Adrenal gland (tissue), 19 donors: ENCODE measurements at places on chromosomes 2 and 18.

DNA sequence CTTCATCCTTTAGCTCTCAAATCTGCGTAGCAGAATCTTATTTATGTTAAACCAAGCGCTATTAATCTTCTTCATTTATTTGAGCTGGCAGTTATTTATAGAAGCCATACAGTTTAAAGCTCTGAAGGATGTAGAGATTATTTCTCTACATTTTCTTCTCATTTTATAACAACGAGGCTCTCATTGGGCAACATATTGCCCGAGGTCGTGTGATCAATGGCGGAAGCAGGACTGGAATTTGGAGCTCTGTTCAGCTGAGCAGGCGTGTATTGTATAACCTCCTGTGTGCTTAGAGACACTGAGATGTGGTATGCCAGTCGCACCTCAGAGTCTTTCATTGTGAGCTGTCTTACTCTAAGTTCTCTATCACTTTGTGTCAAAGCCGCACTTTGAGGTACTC lies 17.5 kb upstream of the DRC1 start:
- no peak for DNase-seq

DNA sequence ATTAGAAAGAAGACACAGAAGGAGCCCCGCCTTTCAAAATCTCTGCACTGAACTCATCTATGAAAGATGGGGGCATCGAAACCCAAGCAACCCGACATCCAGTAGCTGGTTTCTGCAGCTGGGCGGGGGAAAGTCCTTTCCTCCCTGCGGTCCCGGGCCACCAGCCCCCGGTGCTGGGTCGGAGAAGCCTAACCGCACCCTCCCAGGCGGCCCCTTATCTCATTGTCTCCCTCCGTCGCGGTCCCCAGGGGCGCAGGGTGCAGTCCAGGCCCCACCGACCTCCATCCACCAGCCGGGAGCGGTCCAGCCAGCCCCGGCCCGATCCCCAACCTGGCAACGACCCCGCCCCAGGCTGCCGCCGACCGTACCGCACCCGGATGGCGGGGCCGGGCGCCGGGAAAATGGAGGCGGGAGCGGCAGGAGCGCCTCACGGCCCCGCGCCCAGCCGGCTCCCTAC lies 452 bp downstream of the RAPH1 start:
- peak; percentile 38 for DNase-seq

DNA sequence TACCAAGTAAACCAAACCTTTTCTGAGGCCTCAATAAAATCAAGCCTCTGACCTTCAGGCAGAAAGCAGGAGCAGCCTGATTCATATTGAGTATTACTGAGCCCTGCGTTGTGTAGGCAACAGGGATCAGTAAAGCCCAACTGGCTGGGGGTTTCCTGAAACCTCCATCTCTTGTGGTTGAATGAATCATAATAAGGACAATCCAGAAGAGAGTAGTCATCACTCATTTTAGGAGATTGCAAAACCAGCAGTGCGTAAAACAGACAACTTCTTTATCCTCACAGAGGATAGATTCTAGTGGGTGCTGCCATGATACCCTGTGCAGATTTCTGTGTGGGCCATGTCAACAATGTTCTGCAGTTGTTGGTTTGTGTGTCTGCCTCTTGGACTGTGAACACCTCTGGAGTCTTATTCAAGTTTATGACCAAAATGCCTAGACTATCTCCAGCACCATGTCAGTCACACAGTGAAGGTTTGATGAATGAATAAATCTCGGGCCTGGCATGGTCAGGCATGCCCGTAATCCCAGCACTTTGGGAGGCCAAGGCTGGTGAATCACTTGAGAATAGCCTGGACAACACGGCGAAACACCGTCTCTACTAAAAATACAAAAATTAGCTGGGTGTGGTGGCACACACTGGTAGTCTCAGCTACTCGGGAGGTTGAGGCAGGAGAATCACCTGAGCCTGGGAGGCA lies 51.8 kb upstream of the RAB27B start:
- DNase-seq, result peak; percentile 26

- no peak for DNase-seq
Measured at GRCh38 chr2:202221873-202222272, 16.5 kb downstream of the SUMO1 start.
